ENCODE measurements at places on chromosomes 2 and 18.

GRCh38 chr2:68362069-68362468 lies 3.0 kb upstream of the PLEK start:
- DNase-seq: peak; percentile 72

DNA sequence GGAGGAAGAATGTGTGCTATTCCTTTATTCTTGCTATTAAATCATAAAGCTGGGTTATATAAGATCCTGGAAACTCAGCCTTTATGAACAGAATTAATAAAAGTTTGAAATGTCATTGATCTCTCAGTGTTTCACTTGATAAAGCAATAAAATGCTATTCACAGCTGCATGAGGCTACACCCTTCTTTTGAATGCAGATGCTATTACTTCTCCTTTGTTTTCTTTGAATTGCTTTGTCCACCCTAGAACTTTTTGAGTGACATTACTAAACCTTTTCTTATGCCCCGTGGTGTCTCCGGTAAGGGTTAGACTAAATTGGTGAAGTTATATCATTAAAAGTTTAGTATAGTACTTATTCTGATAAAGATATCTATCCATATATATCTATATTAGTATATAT lies 18.9 kb downstream of the SERPINB5 start:
- no peak for DNase-seq

- no peak for DNase-seq
These were observed 191.8 kb upstream of the RBBP8 start for GRCh38 chr18:22741318-22741717.

GRCh38 chr18:46340716-46341115 lies 236.5 kb downstream of the HAUS1 start:
- no peak for DNase-seq

- DNase-seq: no peak
These were observed 62.1 kb upstream of the NOSTRIN start for GRCh38 chr2:168740360-168740759.

- no peak for DNase-seq
These were observed 127.9 kb downstream of the ZFP36L2 start for GRCh38 chr2:43098539-43098938.

GRCh38 chr18:60448487-60449267 lies 76.1 kb upstream of the MC4R start:
- no peak for DNase-seq

GRCh38 chr2:25320077-25320476 lies 21.6 kb downstream of the DNMT3A start:
- no peak for DNase-seq

- DNase-seq: no peak
These were observed 35.2 kb downstream of the RFX8 start for GRCh38 chr2:101439716-101440115.

DNA sequence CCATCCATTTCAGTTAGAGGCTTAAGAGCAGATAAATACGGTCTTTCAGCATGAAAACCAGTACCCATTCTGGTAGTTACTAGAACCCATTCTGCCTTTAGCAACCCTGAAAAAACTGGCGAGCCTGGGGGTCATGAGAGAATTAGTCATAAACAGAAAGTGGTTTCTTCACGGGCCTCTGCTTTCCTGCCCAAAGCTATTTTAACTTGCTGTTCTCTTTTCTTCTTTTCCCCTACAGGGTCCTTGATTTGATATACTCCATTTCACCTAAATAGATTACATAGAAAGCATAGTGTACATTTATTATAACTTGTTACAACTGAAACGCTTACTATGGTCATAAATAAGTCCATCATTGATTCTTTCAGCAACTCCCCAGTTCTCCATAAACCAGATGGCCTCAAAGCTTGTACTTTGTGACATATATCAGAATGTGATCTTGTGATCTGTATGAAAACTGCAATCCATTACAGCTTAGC lies 48.3 kb downstream of the WDFY1 start:
- DNase-seq: no peak

DNA sequence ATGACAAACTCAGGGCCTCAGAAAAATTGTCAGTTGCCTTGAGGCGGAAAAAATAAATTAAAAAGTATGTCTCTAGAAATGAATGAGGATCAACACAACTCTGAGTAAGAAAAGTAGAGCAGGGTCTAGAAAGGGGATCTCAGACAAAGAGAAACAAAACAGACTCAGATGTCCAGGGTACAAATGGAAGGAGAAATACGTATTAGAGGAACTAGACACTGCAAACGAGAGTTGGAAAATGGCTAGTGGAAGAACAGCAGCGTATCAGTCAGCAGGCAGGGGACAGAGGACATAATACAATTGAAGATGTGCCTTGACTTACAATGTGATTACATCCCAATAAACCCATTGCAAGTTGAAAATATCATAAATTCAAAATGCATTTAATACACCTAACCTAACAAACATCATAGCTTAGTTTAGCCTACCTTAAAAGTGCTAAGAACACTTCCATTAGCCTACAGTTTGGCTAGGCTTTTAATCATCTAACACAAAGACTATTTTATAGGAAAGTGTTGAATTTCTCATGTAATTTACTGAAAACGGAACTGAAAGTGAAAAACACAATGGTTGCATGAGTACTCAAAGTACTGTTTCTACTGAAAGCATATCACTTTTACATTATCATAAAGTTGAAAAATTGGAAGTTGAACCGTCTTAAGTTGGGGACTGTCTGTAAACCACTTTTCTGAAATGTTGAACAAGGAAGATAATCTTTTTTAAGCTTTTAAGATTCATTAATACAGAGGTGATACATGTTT lies 182.8 kb downstream of the NBAS start:
- DNase-seq: no peak

GRCh38 chr18:23398401-23398800 lies 54.7 kb upstream of the RIOK3 start:
- no peak for DNase-seq

- DNase-seq: no peak
These were observed 48.9 kb downstream of the STK25 start for GRCh38 chr2:241459520-241459919.

DNA sequence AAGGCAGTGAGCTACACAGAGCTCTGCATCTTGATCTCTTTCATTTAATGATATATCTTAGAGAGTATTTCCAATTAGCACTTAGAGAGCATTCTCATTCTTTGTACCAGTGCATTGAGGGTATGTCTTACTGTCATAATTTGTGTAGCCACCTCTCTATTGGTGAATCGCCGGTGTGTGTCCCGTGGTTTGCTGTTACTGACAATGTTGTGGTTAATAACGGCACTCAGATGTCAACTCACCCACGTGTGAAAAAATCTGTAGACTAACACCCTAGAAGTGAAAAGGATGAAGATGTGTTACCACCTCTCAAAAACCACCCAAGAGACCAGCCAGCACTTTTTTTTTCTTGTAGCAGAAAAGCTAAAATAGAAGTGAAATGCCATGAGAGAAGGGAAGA lies 37.1 kb downstream of the TEX51 start:
- DNase-seq: no peak

GRCh38 chr2:132564065-132564464 lies 105.9 kb downstream of the LYPD1 start:
- DNase-seq: no peak

DNA sequence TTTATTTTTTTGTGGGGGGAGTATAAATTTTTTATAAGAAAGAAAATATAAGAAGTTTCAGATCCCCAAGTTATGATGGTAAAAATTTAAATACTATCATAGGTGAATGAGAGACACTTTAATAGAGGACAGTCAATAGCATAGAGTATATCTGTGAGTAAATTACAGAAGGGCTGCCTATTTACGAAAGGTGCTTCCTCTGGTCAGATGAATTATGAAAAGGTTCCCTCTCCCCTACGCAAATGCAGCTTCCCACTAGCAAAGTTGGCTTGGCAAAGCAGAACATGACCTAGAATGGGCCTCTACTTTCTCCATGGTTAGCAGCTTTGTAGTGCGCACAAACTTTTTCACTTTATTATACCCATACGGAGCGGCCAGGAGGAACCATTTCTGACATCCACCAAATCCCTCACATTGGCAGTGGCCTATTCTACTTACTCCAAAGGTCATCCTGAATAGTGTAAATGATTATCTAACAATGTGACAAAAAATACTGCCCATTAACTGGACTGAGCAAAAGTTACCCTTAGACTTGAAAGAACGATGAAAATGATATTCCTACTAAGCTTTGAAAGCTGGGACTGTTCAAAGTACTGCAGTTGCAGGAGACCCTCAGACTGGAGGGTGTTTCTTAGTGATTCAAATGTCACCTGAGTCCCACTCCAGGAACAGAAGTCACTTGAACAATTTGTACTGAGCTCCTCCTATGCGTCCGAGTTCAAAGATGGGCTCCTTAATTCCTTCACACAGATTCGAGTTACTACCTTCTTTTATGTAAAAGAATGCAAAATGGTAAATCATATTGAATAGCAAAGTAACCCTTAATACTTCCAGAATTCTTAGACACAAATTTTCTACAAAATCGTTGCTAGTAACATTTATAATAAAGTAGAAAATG lies 148.5 kb downstream of the NOL4 start:
- DNase-seq: no peak

DNA sequence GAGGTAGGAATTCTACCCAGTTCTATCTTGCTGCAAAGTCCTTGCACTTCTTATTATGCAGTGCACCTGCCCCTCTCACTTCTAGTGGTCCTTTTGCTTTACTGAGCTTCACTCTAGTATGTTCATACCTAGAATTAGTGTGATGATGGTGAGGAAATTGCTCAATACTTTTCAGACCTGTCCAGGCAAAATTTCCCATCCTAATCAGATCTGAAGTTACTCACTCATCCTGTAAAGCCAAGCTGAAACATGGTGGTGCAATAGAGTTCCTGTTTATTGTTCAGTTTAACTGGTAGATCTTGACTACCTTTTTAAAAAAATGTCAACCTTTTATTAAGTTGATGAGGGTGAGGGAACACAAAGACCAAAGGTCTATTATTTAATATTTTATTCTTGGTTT lies 12.6 kb upstream of the FIGN start:
- DNase-seq: no peak

GRCh38 chr2:172931918-172932520 lies 143.6 kb upstream of the MAP3K20 start:
- DNase-seq: peak; percentile 53

GRCh38 chr2:24613154-24613814 lies 122.2 kb downstream of the NCOA1 start:
- no peak for DNase-seq

GRCh38 chr2:152825834-152826233 lies 107.4 kb downstream of the ARL6IP6 start:
- no peak for DNase-seq

DNA sequence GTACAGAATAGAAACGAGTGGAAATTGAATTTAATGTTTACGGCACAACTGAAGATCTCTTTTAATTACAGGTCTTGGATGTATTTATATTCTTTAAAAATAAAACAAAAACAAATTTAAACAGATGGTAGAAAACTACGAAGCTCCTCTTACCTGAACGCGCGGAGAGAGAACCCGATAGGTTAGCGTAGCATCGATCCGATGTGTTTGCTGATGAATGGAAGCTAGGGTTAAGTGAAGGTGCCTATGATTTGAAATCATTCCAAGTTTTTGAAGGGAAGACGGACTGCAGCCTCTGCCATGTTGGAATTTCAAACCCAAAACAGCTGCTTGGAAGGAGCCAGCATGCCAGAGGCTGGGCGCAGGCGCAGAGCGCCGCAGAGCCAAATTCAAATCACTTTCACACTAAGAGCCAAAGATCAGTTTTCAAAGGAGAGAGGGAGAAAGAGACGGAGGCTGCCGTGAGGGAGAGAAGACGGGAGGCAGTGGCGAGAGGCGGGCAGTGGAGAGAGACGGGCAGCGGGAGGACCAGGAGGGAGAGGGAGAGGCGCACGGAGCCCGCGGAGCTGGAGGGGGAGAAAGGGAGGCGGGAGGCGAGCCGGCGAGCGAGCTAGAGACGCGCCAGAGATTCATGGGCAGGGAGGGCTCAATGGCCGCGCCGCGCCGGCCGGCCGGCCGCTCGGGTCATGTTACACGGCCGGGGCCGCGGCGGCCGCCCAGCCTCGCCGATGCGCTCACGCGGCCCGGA lies at the start of gene FIGN:
Gene FIGN, minus strand, starts transcription at position 324 of the 748 bp plus-strand sequence. CDS start 1,081 bp downstream, outside the sequence.
- DNase-seq: no peak

DNA sequence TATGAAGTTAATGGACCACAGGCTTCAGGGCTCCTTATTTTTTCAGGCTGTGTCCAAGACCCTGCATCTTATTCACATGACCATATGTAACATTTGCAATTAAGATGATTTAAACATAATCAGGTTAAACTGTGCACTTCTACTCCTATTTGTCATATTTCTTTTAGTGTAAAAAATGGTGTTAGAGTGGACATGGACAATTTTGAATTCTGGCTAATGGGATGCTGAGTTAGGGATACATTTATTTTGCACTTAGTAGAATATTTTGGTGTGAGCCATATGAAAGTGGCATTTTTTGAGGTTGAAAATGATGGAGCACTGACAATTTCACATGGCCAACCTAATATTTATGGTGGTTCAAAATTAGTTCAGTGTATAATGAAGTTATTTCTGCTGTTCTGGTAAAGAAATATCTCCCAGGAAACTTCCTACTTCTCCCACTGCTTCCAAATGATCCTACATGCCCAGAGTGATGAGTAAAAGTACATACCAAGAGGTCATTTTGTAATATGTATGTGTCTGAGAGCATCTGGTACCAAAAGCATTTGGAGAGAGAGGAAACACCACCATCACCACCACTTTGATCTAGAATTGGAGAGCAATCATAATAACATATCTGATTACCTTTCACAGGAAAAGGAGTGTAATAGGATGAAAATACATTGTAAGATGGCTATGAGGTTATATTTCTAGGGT lies 36.0 kb downstream of the GULP1 start:
- DNase-seq: no peak

- peak; percentile 61 for DNase-seq
These were observed 57.4 kb upstream of the EPAS1 start for GRCh38 chr2:46239847-46240181.

DNA sequence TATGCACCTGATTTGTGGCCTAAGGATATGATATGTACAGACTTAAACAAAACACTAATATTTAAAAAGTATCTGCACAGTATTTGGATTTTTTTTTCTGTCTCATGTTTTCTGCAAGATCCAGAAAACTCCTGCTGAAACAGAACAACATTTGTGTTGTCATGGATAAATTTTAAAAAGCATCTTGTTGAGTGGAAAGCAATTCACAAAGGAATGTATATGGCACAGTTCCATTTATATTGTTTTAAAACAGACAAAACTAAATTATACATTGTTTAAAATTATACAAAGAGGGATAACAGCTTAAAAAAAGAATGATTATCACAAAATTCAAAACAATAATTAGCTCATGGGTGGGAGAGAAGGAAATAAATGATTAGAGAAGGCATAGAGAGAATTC lies 193.5 kb downstream of the PPP1R1C start:
- no peak for DNase-seq

- no peak for DNase-seq
These were observed 2.5 kb upstream of the UGT1A7 start for GRCh38 chr2:233679196-233679595.

DNA sequence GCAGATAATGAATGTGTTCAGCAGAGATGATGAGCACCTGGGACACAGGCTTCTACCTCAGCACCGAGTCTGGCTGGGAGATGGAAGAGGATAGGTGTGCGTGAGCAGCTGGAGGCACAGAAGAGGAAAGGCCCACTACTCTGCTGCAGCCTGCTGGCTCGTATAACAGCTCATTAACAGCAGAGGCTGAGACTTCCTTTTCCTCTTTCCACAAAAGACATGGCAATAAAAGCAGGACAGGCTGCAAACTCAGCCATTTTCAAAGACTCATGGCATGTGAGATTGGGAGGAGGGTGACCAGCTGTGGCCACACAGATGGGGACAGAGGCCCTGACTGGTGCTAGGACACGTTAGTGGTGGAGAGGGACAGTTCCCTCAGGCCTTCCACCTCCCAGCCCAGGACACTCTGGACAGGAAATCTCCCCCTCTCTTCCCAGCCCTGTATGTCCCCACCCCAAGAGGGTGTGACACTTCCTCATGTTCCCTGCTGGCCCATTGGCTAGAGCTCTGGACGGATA lies 60.3 kb downstream of the CACNB4 start:
- no peak for DNase-seq
